ENCODE measurements at places on chromosomes 3 and 15.

DNA sequence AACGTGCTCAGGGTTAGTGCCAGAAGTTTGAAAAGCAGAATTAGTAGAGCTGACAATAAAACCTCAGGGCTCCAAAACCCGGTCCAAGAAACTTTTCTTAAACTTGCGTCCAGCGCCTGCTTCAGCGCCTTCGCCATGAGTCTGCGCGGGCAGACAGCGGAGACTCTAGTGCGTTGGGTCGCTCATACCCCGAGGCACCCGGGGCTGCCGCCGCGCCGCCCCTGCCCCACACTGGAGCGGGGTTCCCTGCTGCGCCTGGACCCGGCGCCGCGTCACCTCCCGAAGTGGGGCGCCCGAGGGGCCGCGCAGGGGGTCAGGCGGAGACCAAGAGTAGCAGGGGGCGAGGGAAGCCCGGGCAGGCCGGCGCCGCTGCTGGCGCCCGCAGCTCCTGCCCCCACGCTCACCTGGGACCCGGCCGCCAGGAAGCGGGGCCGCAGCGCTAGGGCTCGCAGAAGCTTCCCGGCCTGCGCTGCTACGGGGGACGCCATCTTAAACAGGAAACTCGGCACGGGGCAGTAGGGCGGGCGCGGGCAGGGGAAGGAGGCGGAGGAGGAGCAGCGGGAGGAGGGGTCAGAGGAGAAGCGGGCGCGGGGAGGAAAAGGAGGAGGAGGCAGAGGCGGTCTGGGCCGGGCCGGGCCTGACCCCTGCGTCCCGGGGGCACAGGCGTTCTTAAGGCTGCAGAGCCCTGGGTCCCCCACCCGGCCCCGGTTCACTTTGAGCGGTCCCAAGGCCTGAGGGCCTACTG is at the start of gene SUCLG2:
Gene SUCLG2 (minus strand): TSS at position 514 of the 745 bp plus-strand sequence. CDS start 26 bp downstream, at position 488.
- DNase-seq: peak; percentile 87

GRCh38 chr15:84878504-84878903 is 6.0 kb upstream of the SLC28A1 start:
- DNase-seq: peak; percentile 83

- DNase-seq: peak; percentile 84
Observed at GRCh38 chr3:126013751-126014156, 44.8 kb downstream of the ROPN1B start.

- DNase-seq: no peak
Observed at GRCh38 chr15:96027501-96027900, 303.0 kb upstream of the NR2F2 start.

GRCh38 chr15:83582381-83582780 is 71.5 kb upstream of the ADAMTSL3 start:
- DNase-seq: no peak

DNA sequence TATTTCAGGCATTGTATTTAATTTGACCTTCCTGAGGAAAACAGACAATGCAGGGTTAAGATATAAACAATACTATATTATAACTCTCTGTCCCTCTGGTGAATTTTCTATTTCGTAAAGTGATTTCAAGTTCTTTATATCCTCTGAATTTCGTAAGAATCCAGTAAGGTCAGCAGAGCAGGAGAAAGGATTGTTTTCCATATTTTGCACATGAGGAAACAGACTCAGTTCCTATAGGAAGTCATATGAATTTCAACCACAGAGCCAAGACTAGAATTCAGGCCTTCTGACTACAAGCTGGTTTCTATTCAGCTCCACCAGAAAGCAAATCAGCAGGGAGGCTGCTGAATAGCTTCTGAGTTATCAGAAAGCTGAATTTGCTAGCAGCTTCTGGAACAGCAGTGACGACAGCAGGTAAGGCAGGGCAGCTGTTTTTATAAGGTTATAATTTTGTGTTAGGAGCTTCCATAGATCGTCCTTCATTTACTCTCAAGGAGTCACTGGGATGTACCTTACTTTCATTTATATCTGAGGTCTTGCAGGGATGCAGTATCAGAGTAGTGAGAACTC is 11.1 kb upstream of the PLAAT1 start:
- DNase-seq: no peak

- no peak for DNase-seq
Observed at GRCh38 chr3:162112719-162113118, 616.1 kb downstream of the OTOL1 start.

DNA sequence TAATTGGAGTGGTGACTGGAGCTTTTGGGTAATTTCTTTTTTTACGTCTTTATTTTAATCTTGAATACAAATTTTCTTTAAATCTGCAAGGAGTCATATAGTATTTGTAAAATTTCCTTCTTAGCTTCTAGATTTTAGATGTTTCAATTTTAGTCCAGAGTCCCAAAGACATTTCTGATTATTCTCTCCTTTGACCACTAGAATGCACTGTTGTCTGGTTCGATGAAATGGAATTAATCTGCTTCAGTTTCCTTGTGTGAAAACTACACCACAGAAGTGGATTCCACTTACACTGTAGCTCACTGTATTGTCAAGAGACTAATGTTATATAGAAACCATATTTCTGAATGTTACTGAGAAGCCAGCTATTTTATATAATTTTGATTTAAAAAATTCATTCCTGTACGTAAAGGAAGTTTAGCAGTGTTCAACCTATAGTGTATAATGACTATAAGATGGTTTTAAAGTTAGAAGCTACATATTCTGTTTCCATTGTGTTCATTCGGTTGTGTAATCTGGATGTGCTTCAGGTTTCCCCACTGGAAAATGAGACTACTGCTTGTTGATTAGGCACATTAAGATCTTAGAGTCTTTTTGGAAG is 6.1 kb downstream of the GRAMD1C start:
- DNase-seq: peak; percentile 33

DNA sequence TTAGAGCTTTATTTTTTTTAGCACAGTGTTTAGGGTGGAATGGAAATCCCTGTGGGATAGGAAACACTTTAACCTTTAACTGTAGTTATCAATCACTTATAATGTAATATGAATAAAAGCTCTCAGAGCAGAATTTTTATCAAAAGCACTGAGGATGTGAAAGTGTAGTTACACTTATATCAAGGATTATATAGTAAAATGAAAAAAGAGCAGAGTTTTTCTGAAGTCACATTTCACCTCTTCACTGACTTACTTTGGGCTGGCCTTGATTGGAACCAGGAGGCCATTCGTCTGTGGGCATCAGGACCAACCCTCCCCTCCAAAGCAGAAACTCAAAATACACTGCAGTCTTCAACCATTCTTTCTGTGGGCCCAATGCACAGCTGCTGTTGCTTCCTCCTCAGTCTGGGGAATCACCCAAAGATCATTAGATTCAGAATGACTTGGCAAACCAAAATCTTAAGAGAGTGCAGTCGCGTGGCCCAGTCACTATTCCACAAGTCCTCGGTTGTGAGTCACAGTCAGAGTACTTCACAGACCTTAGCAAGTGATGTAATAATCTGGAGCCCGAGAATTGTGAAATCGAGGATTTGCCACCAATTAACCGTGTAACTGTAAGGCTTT is 132.6 kb upstream of the COL8A1 start:
- DNase-seq: no peak

- DNase-seq: no peak
Observed at GRCh38 chr3:119690043-119690656, 12.7 kb upstream of the CFAP91 start.

- DNase-seq: no peak
Observed at GRCh38 chr15:47410247-47410646, 307.1 kb upstream of the SEMA6D start.

GRCh38 chr3:137081711-137082110 is 123.9 kb downstream of the IL20RB start:
- no peak for DNase-seq

GRCh38 chr3:101184111-101184510 is 136.3 kb downstream of the IMPG2 start:
- no peak for DNase-seq

GRCh38 chr3:98013411-98014267 is 21.5 kb downstream of the GABRR3 start:
- DNase-seq: no peak

DNA sequence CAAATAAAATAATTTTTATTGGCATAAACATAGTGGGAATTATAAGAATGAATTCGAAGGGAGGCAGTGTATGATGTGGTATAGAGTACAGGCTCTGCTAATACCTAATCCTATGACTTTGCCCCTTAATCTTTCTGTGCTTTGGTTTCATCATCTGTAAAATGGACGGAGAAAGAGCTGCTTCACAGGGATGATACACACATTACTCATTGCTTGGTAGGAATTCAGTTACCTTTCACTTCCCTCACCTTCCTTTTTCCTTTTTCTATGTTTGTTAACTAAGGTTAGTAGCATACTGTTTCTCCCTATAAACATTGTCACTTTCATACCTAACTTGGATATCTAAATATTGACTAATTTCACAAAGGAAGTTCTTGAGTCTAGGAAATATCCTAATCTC is 36.2 kb downstream of the LEKR1 start:
- no peak for DNase-seq

DNA sequence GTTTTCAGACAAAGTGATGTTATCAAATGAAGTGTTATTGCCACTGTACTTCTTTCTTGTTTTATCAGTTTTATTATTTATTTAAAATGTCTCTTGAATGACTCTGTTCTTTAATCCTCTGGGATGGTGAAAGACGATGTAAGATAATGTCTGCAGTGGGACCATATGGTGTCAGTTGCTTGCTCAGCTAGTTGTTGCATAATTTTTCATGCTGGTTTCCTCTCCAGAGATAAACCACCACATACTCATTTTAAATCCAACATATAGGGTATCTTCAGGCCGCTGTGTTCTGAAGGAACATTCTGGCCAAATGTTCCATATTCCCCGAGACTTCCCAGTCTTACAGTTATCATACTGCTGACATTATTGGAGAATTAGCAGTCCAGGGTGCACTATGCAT is 75.9 kb downstream of the GABRG3 start:
- no peak for DNase-seq

DNA sequence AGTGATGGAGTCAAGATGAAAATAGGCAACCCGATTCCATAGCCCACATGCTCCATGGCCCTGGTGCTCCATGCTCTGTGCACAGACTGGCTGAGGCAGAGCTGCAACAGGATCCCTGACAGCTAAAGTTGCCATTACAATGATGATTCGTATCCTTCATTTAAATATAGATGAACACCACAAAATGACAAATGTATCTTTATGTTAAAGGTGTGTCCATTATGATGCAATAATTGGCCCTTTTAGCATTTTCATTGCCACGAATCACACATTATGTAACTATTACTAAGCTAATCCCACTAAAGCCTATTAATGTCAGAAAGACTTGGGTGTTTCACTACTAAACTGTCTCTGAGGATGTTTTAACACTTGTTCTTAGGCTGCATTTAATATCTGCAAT is 270.2 kb upstream of the THBS1 start:
- DNase-seq: no peak

- no peak for DNase-seq
Observed at GRCh38 chr3:102259663-102260062, 175.2 kb upstream of the ZPLD1 start.

DNA sequence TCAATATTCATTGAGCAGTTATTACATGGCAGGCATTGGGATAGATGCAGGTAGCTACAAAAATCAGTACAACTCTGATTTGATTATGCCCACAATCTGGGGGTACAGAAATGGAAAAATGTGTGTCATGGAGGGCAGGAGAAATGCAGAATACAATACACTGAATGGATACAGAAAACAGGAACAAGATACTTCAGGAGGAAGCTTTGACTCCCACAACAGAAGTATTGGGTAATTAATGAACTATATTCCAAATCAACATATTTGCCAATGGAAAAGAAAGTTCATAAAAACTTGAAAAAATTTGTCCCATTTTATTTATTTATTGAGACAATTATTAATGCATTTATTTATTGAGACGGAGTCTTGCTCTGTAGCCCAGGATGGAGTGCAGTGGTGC is 207.0 kb downstream of the SUCLG2 start:
- no peak for DNase-seq

DNA sequence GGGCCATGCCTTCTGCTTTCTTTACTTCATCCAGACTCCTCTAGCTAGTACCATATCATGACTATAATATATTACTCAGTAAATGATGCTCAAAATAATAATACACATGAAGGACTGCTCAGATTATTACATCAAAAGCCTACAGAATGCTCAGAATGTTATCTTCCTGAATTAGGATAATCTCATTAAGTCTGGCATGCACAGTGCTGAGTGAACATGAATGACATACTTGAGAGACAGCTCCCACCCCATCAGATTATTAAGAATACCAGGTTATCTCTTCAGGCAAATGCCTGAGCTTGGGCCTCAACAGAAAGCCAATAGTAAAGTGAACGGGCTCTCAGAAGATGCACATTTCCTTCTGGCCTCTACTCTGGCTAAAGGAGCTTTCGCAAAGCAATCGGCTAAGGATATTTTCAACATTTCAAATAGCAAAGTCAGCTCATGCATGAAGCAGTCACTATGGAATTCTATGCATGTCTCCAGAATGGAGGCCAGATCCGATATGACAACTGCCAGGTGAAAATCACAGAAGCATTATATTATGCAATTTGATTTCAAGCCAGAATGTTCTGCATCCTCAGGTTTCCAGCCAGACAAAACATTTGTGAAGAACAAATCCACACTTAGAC is 122.6 kb downstream of the KCNMB2 start:
- no peak for DNase-seq

DNA sequence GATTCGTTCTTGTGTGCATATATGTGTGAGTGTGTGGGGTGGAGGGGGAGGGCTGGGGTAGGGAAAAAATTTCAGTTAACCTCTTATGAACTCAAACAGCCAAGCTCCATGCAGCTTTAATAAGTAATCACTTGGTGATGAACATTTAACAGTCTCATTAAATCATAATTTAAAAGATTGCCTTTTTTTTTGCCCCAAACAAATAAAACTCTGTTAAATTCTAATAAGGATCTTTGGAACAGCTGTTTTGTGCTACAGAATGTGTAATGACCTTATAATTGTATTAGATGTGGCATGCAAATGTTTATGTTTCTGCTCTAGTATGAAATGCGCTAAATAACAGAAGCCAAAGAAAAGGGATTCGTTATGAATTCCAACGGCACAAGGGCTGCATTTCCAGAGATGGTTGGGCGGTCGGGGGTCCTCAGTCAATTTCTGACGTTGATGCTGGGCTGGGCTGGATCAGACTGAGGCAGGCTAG is 80.0 kb upstream of the RORA start:
- no peak for DNase-seq
